ENCODE measurements at places on chromosomes 1 and 21.

DNA sequence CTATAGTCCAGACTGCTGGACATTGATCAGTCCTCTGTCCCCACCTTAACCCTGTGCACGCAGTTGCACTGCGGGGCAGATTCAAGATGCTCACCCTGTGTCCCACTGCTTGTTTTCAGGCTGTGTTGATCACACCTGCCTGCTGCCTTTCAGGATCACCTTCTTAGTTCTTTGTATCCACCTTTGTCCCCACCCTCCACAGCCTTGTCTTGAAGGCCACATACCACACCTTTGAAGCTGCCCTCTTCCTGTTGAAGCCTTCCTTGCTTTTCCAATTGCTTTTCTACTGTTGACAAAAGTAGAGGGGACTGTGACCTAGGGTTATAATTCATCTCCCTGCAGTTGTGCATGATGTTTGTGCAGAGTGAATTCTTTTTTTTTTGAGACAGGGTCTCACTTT is 32.7 kb downstream of the UCK2 start:
- DNase-seq: no peak

GRCh38 chr21:42563261-42563660 is 49.6 kb downstream of the SLC37A1 start:
- no peak for DNase-seq

DNA sequence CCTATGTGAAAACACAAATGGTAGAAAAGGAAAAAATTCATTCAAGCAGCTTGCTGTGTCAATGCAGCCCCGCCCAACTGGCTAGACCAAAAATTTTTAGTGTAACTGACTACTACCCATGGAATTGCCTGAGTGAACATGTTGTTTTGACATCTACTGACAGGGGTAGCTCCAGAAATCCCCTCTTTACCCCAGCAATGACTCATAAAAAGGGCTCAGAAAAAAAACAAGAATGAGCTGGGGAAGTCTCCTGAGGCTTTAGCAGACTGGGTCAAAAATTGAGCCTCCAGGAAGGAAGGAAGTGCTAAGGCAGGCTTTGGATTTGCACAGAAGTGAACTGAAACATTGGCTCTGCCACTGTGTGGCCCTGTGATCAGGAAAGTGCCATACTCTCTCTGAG is 24.4 kb upstream of the FGGY start:
- DNase-seq: no peak

- DNase-seq: no peak
Measured at GRCh38 chr1:113931451-113931851, 2.3 kb downstream of the HIPK1 start.

DNA sequence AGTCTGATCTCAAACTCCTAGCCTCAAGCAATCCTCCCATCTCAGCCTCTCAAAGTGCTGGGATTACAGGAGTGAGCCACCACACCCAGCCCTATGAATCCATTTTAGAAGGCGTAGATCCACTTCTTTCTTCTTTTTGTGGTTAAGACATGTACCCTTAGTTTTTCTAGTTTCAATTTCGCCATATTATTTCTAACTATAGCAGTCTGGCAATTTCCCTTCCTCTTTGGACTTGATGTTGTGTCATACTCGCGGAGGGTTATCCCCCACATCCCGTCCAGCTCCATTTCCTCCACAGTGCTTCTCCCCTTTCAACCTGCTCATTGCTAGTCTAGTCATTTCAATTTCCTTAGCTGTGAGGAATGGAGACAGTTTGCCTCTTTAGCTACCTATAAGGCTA is 5.2 kb upstream of the LRRC8D start:
- DNase-seq: no peak

GRCh38 chr1:177913762-177914540 is 55.9 kb downstream of the SEC16B start:
- DNase-seq: no peak

Measured in NCI-H2081 (cell line).